ENCODE measurements at places on chromosomes 7 and 10.

DNA sequence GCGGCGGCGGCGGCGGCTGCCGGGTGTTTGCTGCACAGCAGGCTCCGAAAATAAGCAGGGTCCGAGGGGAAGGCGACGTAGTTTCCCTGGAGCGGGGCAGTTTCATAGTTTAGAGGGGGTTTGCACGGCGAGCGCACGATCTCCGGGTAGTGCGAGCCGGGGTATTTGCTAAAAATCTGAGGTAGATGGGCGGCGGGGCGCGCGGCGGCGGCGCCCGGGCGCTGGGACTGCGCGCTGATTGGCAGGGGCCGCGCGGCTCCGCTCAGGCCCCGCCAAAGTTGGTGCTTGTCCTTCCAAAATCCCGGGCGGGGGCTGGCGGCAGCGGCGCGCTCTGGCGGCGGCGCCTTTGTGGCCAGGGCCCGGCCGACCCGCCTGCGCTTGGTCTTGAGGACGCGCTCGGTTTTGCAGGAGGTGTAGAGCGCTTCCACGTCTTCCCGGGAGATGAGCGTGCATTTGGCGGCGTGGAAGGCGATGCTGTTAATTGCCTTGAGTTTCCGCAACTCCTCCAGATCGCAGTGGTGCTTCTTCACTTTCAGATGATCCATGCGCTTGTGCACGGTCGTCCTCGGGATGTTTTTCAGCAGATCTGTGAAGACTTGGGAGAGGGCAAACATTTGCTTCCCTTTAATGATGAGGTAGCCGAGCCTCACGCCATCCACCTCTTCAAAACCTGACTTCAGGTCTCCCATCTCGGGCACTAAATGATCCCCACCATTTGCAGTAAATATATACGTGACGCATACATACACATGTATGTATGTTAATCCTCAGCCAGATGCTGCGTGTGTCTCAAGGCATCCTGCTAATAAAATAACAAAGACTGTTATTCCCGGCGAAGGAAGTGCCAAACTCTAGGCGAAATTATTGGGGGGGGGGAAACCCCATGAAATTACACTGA is 8.1 kb downstream of the SKIDA1 start:
- DNase-seq, result no peak

- no peak for DNase-seq
These were observed 527.6 kb upstream of the SORCS1 start for GRCh38 chr10:107692072-107692471.

GRCh38 chr7:38525857-38526256 is 105.3 kb downstream of the AMPH start:
- DNase-seq, result no peak

GRCh38 chr7:28005075-28005846 is 175.3 kb downstream of the JAZF1 start:
- DNase-seq, result peak; percentile 24

DNA sequence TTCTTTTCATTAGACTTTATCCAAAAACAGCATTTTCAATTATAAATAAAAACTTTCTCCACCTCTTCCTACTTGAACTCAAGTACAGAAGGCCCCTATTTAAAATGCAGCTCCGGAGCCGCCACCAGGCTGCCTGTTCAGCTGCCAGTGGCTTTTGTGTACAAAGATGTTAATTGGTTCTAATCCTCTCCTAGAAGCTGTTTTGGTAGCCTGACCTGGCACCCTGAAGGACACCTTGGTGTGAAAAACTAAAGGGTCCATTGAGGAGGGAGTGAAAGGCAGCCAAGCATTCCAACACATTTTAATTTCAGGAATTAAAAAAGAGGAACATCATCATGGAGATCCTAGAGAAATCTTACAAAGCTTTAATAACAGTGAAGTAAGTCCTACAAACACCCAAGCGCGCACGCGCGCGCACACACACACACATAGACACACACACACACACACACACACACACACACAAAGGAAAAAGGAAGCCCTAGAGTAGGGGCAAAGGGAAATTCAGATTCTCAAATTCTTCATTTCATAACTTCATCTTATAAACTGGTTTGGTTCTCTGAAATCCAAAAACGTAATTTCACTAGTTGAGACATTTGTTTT is 41.4 kb downstream of the VAX1 start:
- DNase-seq, result no peak

DNA sequence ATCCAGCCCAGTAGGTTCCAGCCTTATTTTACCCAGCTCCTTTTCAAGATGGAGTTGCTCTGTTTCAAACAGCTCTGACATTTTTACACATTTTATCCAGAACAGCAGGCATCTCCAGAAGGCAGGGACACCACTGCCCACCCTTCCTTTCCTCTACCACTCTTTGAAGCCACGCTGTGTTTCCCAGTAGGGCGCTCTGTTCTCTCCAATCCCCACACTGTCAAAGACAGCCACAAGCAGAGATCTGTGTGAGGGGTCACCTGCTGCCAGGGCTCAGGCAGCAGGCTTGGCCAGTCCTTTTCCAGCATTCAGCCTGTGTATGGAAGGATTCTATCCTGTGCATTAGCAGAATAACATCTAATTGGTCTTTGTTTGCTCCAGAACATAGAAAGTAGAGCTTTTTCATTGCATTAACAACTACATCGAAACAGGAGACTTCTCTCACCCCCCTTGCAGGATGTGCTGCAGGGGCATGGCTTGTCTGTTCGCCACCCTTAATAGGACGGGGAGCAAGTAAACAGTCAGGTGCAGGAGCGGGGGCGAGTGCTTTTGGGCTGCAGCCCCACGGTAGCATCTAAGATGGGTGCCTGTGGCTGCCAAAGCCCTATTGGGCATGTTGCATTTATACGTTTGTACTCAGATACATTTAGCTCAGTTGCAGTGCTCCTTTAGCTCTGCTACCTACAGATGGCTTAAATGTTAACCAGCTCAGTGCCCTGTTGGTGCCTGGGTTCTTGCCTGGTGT is 326.1 kb downstream of the GALNT17 start:
- DNase-seq, result no peak

DNA sequence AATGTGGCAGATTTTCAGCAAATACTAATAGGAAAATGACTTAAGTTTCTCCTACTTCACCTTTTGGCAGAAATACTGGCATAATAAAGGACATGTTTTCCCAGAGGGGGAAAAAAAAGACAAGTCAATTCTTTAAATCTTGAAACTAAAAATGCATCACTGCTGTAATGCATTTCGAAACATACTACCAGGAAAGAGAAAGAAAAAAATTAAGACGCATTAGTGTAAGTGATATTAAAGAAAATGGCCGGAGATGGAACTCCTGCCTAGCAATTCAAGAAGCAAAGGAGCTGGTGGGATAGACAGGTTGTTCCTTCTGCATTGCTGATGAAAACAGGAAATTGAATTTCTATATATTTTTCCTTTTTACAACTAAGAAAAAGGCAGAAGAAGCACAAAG is 3.2 kb downstream of the ACTR1A start:
- no peak for DNase-seq

GRCh38 chr10:29465384-29465783 is 169.4 kb downstream of the SVIL start:
- DNase-seq, result no peak

- DNase-seq, result peak; percentile 88
These were observed at the start of gene MIOS for GRCh38 chr7:7566651-7567611. Gene MIOS (plus strand): TSS chr7:7566884. CDS start chr7:7572476, 5,592 bp downstream.

- DNase-seq, result no peak
These were observed 38.3 kb upstream of the PRKCQ start for GRCh38 chr10:6618340-6618739.

GRCh38 chr7:17300012-17300411 is 1.6 kb downstream of the AHR start:
- DNase-seq, result no peak

DNA sequence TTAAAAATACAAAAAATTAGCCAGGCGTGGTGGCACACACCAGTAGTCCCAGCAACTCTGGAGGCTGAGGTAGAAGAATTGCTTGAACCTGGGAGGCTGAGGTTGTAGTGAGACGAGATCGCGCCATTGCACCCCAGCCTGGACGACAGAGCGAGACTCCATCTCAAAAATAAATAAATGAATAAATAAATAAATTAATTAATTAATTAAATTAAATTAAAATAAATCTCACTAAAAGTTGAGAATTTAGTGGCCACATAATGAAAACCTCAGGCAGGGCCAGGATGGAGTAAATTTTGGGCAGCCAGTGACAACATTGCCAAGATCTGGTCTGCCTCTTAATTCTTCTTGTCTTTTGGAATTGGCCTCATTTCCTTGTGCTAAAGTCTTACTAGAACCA is 187.5 kb upstream of the FEZF1 start:
- no peak for DNase-seq

- DNase-seq, result no peak
These were observed 24.9 kb upstream of the SFRP5 start for GRCh38 chr10:97796651-97797050.

DNA sequence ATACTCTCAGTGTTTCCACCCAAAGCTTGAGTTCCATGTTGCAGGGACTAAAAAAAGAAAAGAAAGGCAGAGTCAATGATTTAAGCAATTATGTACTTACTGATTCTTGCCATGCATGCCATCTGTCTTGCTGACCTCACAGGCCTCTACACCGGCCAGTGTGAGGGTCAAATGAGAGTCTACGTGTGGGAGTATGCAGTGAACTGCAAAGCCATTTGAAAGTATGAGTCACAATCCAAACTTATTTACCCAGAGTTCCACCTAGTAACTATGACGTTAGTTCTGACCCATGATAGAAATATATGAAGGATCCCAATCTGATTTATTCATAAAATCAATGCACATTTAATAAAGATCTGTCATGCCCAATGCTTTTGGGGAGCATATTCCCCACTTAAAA is 26.5 kb downstream of the PDE1C start:
- DNase-seq, result peak; percentile 83

DNA sequence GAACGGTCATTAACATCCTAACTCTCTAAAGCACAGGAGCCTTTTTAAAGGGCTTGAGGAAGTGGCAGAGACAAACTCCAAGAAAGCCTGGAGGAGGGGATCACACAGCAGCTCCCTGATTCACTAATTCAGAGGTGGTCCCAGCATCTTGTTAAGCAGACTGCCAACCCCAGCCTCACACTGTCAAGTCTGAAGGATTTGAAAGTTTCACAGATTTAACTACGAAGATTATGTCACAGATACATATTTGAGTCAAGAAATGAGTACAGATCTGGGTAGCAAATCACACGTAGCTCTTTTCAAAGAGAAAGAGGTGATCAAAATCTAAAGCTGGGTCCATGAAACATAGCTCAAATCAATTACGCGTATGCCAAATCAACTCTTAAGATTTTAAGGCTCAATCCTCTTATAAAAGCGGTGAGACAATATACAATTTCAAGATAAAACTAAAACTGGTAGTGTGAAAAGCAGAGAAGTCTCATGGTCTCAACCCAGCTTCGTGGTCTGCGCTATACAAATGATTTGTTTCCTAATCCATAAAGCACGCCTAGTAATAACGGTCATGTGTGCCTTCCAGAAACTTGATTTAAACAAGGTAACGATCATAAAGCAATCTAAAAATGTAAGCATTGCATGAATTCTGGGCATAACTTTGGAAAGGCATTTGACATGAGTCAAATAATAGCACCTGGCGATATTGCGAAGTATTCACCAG is 229.9 kb upstream of the MKLN1 start:
- DNase-seq, result no peak

DNA sequence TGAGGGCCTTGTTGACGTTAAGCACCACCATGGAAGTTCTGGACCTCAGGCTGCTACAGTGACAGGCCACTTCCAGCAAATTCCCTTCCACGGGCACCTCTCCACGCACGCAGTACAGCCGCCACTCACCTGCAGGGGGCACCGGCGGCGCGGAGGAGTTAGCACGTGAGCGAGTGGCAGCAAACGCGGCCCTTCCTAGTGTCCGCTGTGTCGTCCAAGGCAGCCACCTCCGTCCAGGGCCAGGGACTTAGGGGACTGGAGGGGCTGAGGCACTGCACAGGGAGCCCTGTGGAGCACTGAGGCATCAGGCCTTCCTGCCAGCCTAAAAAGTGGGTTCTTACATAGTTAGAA is 164.4 kb downstream of the SVIL start:
- DNase-seq, result no peak

GRCh38 chr10:113899952-113900598 is 45.6 kb downstream of the NHLRC2 start:
- DNase-seq, result no peak

- DNase-seq, result no peak
These were observed 26.8 kb upstream of the ARMC3 start for GRCh38 chr10:22900841-22901601.

DNA sequence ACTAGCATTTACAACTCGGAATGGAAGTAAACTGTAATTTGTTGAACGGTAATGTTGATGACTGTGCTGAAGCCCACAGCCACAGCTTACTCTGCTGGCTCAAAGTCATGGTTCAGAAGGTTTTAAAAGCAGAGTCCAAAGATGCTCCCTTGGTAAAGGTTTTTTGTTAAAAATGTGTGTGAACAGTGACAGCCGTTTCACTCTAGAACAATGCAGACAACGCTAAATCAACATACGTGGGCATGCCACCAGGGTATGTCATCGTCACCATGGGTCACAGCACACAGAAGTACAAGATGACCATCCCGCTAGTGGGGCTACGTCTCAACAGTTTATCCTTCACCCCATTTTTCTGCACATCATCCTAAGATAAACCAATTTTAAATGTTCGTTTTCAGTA is 106.5 kb upstream of the LANCL2 start:
- DNase-seq, result no peak

GRCh38 chr10:23975431-23975830 is 233.5 kb upstream of the KIAA1217 start:
- DNase-seq, result no peak
